ENCODE measurements at places on chromosomes 7 and 10.

DNA sequence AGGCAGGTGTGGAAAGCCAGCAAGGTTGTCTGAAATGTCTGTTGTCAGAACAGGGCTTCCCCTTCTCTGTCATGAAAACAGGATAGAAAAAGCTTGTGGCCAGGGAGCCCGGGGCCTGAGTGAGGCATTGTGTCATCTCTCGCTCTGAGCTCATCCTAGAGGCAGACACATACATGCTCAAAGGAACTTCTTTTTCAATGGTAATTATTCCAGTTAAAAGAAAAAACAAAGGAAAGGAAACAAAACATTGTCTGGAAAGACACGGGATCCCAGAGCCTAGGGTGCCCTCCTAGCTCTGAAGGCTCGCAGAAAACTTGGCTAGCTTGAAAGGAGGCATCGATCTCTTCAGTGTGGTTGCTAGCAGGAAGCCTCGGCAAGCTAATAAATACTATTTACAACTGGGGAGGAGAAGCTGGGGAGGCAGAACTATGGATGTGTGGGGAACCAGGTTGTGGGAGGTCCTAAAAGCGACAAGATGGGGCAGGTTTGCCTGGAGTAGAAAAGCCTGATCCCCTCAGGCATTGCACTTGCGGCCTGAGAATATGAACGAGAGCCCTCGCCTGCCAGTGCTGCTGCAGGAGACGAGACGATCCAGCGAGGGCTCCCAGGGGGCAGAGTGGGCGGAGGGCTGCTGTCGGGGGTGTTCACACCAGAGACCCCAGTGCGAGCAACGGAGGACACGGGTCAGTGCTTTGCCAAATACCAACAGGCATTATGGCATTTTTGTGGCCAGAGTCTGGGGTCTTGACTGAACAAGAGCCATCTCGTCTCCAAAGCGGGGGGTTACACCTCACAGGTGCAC, 32.8 kb upstream of the DGKI start:
- DNase-seq: no peak

- no peak for DNase-seq
Measured at GRCh38 chr7:52825611-52826010, 209.8 kb upstream of the POM121L12 start.

DNA sequence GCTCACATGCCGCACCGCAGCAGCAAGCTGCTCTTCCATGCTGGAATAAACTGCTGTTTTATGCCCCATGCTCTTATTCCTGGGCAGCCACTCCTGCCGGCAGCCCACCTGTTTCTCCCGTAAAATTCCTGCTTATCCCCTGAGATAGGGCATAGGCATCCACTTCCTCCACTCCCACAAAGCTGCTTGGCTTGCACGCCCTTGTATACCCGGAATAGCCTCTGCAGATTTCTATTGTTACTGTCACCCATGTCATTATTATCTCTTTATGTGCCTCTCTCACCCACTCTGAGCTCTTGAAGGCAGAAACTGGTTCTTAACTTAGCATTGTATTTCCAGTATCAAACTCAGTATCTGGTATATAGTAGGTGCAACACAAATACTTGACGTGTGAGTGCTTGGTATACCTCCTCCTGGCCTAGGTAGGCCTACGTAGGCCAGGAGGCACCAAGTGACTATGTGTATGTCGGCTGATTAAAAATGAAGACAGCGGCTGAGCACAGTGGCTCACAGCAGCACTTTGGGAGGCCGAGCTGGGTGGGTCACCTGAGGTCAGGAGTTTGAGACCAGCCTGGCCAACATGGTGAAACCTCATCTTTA, 193.4 kb downstream of the CCDC3 start:
- DNase-seq: no peak

DNA sequence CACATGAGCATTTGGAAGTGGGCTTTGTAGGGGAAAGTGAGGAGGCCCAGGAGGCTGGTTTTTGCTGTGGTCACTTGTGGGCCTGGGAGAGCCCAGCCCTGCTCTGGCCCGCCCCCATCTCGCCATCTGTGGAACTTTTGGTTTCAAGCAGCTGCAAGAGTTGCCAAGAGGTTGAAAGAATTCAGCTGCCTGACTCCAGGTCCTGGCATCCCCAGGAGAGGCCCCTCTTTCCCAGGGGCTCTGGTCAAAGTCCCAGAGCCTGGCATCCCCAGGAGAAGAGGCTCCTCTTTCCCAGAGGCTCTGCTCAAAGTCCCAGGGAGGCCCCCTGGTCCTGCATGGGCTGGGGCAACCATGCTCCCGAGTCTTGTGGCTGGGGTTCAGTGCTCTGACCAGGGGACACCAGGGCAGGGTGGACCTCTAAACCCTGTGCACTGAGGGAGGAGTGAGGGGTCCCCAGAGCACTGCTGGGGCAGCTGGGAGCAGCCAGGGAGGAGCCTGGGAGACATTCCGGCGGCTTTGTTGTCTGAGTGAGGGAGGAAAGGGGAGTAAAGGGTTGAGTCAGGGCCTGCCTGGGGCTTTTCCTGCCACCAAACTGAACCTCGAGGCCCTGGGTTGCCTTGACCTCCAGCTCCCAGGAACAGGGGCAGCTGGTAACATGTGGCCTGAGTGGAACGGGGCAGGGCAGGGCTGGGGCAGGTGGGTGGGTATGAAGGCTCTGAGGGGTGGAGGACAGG, 27.7 kb upstream of the CSGALNACT2 start:
- DNase-seq: no peak

- DNase-seq: no peak
Measured at GRCh38 chr7:33757563-33758165, 147.7 kb upstream of the BMPER start.

DNA sequence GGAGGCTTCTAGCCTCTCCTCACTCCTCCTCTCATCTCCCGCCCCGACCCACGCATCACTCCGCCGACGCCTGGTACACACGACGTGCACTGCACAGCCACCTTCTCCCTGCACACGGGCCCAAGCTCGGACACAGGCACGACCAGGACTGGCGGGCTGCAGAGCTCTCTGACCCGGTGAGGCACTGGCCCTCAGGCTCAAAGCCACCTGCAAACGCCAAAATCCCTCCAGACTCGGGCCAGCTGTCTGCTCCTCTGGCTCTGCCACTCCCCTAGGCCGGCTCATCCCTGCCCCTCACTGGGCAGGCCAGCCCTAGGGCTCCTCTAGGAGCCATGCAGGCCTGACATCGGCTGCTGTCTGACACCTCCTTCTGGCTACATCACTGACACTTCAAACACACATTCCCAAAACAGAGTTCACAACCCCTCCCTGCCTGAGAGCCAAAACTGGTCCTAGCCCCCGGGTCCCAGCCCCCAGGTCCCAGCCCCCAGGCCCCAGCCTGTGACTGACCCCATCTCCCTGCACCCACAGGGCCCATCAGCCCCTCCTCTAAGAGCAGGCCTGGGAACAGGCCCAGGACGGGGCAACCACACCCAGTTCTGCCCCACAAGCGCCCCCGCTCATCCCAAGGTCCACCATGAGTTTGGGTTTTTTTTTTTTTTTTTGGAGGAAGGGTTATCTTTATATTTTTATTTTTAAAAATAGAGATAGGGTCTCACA, 35.1 kb downstream of the MAD1L1 start:
- no peak for DNase-seq

DNA sequence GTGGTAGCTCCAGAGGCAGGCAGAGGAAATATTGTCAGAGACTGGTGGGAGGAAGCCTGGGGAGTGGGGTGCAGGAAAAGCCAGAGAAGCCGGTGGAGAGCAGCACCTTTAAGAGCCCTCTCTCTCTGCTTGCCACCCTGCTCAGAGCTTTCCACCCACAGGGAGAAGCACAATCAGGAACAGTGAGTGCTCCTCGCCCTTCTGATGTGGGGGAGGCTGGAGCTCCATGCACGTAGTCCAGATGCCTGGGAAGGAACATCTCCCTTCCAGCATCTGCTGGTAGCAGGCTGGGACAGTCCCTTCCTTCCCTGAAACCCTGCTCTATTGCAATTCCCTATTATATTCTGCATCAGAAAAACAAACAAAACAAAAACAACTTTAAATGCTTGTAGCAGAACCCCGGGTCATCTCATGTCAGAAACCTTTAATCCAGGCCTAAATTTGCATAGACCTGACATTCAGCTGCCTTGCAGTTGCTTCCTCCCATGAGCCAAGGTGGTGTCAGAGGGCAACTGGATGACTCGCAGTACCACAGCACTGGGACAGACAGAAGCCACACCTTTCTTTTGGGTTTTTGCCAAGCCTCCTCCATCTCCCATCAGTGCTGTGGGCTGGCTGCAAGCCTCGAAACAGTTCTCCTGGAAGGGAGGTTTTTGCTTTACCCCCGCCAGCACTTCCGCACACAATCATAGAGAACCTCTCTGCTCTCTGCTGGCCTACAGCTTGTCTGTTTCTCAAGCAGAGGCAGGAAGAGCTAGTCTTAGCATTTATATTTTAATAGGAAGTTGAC, 13.1 kb downstream of the AVPI1 start:
- no peak for DNase-seq

- DNase-seq: no peak
Measured at GRCh38 chr10:108003061-108003460, 838.6 kb upstream of the SORCS1 start.

DNA sequence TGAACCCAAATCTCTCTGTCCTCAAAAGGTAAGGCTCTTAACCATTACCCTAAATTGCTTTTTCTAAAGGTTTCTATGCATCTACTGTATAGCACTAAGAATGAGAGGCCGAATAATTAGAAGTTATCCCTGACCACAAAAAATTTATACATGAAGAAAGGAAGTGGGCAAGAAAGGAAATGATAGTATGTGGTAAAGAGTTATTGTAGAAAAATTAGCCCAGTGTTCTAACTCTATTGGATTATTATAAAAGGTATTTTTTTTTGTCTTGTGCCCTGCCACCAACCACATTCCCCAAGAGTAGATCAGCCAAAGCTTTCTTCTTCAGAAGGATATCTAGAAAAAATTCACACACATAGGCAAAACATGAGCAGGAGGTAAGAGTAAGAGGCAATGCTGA, 45.4 kb downstream of the DKK1 start:
- no peak for DNase-seq

GRCh38 chr7:108335269-108335918, 120.8 kb downstream of the NRCAM start:
- DNase-seq: no peak

DNA sequence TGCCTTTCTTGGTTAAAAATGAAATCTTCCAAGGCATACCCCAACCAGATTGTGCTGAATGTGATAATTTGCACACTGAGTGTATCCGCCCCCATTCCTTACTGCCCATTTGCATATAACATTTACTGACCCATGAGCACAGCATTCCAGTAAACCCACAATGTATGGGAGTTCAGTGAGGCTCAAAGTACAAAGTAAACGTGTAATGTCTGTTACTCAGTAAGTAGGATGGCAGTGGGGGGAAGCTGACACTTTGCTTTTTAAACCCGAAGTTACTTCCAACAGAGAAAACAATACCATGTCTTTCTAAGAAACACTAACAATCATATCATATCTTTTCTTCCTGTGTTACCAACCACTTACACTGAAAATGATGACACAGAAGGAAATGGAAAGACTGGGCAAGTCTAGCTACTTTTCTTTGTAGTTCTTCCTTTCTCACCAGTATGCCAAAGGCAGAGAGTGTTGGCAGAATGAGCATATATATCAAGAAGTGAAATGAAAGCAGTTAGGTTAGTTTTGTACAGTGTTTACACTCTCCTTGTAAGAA, 27.1 kb upstream of the SOSTDC1 start:
- no peak for DNase-seq

DNA sequence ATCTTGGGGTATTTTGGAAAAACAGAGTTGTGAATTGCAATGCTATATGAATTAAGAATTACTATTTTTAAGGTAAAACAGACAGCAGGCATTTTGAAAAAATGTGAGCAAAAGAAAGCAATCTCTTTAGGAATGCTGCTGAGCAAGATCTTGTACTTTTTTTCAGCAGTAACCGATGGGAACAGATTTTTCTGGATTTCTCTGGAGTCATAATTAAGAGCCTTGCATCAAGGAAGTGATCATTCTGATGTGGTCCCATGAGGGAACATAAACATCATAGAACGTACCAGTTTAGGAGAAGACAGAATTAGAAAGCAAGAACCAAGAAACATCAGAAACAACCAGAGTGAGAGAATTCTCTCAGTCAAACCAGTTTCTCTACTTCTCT, 157.0 kb upstream of the AGR3 start:
- DNase-seq: no peak

DNA sequence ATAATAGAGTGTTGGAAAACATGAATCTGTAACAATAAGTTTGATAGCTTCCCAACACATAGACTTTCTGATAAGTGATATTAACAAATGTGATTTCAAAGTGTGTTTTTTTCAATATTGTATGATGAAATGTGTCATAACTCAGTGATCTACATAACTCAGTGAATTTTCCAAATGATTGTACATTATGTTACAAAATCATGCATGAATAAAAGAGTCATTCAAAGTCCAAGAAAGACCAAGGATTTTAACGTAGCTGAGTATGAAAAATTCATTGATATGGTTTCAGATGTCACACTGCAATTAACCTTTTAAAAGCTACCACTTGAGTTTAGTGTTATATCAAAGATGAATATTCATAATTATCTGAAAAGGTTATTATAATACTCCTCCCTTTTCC, 111.2 kb downstream of the MYOF start:
- no peak for DNase-seq

DNA sequence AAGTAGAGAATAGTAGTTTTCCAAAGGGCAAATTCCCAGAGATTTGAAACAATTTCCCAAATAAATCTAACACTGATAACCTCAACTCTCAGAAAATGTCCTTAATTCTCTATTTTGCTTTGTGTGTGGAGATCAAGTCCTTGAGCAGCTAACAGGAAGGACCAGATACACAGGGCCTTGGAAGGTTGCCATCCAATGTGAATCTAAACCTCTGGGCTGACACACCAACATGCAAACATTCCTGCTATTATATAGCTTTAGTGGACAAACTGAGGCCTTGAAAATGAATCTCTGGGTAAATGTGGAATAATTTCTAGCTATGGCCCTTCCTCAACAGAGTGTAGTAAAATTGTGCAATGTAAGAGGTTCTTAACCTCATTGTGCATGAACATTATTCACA, 44.1 kb upstream of the PARD3 start:
- no peak for DNase-seq

DNA sequence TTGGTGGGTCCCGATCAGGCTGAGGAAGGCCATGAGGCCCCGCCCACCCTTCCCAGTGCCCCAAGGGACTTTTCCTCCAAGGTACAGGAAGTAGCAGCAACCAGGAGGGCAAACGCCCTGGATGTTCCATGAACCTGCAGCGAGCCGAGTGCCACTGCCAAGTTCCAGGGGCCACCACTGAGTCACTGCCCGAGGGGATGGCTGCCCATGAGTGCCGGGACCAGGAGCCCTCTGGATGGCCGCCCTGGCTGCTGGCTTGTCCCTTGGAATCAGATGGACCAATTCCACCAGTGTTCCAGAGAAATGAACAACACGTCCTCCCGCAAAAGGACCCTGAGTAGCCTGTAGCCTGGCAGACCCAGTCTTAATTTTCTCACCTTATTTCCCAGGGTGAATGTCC, 74.2 kb downstream of the ZRANB1 start:
- DNase-seq: no peak
